Renal cortical epithelial cell (primary cell): ENCODE measurements at places on chromosomes 6 and 20.

GRCh38 chr6:35518566-35519312 lies 6.0 kb upstream of the TULP1 start:
- DNase-seq, result no peak

GRCh38 chr6:4932228-4932903 lies 71.5 kb downstream of the RPP40 start:
- no peak for DNase-seq

DNA sequence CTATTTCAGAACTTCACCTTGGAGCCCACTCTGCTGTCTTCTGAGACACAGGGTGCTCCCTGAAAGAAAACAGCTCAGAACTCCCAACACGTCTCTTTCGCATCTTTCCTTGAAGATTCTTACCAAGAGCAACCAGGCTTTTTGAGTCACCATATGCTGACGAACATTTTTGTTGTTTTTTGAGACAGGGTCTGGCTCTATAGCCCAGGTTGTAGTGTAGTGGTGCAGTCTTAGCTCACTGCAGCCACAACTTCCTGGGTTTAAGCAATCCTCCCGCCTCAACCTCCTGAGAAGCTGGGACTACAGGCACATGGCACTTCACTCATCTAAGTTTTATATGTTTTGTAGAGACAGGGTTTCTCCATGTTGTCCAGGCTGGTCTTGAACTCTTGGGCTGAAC lies 68.5 kb downstream of the TRMT11 start:
- no peak for DNase-seq

- no peak for DNase-seq
These were observed 29.2 kb upstream of the ALDH8A1 start for GRCh38 chr6:134979142-134979541.

- DNase-seq, result no peak
These were observed 318.9 kb downstream of the CLIC5 start for GRCh38 chr6:45696738-45697137.

DNA sequence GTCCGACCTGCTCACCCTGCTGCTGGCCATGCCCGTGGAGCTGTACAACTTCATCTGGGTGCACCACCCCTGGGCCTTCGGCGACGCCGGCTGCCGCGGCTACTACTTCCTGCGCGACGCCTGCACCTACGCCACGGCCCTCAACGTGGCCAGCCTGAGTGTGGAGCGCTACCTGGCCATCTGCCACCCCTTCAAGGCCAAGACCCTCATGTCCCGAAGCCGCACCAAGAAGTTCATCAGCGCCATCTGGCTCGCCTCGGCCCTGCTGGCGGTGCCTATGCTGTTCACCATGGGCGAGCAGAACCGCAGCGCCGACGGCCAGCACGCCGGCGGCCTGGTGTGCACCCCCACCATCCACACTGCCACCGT lies 885 bp downstream of the NTSR1 start:
- DNase-seq, result no peak
